ENCODE measurements at places on chromosomes 5 and 9.

GRCh38 chr9:34431667-34432066, 26.7 kb downstream of the FAM219A start:
- DNase-seq = peak; percentile 36

DNA sequence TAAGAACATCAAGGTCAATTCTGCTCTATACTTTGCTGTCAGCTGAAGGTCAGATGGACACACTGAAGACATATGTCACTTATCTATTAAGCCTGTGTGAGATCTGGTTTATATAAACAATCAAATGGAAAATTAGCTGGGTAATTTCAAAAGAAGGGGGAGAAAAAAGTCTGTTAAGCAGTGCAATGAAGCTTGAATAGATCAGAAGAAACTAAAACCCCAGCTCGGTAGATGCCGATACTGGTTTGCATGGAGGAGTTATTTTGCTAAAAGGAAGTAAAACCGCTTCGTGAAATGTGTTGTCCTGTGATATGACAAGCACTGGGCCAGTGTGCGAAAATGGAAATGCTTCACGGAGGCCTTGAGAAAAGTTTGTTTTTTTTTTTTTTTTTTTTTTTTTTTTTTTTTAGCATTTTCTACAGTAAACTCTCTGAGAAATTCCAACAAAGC, 148.8 kb downstream of the MEF2C start:
- peak; percentile 14 for DNase-seq

GRCh38 chr5:148924817-148925216, 98.4 kb downstream of the ADRB2 start:
- no peak for DNase-seq

DNA sequence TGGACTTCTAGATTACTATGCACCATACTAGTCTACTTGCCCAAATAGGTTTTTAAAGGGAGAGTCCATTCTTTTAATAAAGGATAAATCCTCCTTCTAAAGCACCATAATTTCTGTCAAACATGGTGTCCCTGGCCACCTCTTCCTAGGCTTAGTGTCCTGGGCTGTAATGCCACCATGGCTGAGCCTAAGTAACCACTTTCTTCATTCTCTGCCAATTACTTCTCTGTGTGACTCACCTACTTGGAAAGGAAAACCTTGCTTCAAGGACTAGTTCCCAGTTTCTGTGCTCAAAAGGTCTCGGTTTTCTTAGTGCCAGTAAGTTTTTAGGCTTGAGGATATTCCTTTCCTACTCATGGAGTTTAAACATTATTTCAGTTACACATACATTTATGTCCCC, 273.4 kb downstream of the DENND1A start:
- DNase-seq = no peak

DNA sequence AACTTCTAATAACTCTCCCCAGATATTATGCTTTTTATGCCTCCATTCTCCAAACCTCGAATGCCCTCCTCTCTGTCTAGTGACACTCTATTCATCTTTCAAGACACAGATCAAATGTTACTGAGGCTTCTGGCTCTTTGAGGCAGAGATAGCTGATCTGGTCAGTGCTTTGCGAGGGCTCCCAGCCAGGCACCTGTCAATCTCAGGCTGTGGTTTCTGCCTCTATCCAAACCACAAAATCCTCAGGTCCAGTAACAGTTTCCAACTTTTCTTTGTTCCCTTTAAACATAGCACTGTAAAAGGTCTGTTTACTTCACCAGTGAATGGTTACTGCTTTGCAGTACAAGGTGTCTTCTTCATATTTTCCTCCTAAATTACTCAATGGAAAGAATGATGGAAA, 11.5 kb upstream of the STK32A start:
- DNase-seq = no peak

DNA sequence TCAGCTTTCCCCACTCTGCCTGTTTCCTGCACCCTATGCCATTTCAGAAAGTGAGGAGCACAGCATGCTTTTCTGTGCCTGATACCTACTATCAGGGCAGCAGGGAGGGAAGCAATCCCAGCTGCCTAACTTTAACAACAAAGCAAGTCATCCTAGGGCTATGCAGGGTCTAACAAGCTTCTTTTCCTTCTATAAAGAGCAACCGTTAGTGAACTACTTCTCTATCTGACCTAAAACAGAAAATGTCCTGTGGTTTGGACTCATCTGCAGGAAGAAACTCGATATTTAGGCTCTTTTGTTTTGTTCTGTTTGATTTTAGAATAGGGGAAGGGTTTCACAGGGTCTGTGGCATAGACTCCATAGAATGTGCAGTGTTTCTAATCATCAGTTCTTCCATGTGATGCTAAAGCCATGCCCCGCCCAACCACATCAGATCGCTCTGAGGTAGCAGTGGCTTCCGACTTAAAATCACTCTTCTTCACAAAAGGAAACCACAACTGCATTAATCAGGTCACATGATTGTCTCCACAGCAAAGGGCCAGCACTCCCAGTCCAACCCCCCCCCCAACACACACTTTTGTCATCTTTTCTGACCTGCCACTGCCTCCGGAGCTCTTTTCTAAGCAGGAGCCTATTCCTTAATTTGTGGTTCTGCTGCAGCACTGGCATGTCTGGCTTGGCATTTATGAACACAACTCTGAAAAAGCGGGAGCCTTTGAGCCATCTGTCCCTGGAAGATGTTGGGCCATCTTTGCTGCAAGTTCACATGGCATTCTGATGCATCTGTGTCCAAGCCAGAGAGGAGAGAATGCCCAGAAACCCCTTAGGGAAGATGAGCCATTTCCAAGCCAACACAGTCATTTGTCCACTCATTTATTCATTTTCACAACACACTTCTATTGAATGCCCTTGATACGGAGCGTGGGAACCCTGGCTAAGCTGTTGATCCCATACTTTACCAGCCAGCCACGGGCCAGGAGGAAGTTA, 71.6 kb downstream of the CFAP90 start:
- no peak for DNase-seq

GRCh38 chr9:80555782-80556325, 984.1 kb downstream of the TLE4 start:
- no peak for DNase-seq

- DNase-seq = no peak
Observed at GRCh38 chr5:180170106-180170809, 38.8 kb downstream of the RASGEF1C start.

DNA sequence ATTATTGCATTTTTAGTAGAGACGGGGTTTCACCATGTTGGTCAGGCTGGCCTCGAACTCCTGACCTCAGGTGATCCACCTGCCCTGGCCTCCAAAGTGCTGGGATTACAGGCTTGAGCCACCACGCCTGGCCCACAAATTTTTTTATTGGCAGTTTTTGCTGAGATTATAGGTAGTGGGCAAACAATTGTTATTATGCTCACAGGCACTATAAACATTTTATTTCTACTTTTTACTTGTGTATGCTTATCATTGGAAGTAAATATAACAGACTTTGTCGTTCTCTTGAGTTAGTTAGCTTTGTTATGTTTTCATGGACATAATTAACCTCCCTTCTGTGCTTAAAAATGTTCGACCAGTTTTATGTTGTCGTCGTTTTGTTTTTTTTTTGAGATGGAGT, 23.9 kb downstream of the UGCG start:
- DNase-seq = no peak

DNA sequence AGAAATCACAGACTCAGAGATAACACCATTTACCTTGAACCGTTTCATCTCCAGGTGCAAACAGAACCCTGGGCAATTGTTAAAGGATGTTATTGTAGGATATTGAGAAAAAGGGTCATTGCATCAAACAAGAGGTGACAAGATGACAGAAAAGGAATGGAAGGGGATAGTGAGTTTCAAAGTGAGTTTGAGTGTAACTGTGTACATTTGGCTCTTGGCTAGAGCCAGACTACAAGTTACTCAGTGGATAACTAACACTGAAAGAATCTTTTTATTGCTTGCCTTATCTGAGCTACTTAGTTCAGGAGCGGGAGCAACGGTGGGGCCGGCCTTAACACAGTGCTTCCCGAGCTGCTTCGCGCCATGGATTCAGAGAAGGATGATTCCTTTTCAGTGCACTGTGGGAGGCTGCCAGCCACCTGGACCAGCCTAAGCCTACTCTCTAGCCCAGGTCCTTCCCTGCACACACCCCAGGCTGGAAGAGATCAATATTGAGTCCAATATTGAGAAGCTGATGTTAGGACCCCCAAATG, 193.4 kb downstream of the ATPSCKMT start:
- DNase-seq = no peak

DNA sequence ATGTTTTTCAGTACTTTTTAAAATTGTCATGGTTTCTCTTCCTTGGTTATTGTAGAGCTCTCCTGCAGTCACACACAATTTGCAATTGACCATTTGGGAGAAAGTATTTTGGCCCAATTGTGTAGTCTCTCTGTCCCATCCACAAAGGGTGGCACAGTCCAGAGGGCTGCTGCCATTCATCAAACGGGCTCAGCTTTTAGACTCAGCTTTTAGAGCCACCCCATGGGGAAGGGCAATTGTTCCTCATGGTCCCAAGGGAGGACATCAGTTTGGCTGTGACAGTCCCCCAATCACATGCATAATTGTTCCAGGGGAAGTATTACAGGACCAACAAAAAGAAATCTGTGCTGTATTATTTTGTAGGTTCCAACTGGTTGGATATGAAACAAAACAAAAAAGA, 207.6 kb downstream of the ZNF462 start:
- DNase-seq = no peak

DNA sequence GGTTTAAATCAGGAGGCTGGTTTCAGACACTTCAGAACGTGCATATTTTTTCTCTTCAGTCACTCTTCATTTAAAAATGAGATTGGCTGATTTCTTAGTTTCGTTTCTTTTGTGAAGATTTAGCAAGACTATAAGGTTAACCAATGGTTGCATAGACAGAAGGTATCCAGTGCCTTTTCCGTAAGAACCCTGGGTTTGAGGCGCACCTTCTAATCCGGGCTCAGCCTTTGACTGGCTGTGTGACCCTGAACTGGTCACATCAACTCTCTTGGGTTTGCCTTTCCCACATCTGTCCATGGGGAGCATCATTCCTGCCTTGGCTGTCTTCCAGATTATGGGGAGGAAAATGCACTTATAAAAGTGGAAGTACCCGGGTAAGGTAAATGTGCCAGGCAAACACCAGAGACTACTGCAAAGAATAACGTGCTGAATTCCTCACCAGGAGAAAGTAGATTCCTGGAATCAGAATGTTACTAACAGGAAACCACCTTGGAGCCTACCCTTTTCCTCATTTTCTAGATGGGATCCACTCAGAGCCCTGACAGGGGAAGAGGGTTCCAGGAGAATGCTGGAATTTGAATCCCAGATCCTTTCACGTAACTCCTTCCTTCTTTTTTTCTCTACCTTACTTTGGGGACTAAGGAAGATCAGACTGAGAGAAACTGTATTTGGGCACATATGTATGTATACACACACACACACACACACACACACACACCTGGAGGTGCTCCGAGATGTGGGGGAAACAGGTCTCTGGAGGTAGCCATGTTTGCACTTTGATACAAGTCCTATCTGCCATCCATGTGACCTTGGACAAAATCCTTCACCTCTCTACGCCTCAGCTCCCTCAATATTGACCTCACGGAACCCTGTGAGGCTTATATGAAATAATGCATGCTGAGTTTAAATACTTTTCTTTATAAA, 6.8 kb downstream of the HAND1 start:
- DNase-seq = peak; percentile 64

DNA sequence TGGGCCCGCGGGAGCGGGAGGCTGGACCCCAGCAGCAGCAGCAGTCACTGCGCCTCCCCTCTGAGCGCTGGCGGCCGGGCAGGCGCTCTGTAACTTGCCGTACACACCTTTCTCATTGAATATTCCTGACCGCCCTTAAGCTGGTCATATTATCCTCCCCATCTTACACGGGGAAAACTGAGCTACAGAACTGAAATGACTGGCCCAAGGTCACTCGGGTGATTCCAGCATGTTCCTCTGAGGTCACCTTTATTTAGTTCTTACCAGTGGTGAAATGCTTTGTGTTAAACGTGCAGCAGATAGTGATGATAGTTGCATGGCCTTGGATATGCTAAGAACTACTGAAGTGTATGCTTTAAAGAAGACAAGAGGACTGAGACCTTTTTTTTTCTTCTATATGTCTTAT, 607 bp downstream of the UQCRQ start:
- DNase-seq = no peak

DNA sequence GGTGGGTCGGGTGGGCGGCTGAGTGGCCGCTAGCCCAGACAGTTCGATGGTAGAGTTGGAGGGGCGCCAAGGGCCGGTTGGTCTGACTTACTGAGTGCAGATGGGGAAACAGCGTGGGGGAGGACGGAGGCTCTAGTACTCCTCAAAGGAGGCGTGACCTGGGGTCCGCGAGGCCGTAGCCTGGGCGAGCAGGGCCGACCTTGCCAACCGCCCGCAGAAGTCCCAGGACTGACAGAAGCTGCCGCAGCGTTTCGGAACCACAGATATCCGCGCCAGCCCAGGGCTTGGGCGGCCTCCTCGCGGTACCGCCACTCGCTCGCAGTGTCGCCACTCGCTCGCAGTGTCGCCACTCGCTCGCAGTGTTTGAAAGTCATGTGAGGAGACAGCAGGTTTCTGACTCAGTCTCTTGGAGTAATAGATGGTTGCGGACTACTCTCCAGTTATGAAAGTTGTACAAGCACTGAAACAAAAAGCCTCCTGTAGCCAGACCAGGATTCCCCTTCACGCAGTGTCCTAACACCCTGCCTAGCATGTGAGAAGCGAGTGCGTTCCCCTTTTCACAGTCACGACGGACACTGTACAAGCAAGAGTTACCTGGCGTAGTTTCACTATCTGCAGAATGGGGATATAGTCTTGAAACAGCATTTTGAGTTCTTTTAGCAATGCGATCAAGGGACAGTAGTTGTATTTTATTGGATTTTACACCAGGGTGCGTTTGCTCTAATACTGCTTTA, 674 bp downstream of the TMEM38B start:
- DNase-seq = peak; percentile 81

GRCh38 chr5:16679863-16680262, 63.1 kb upstream of the RETREG1 start:
- DNase-seq = no peak

- peak; percentile 19 for DNase-seq
Observed at GRCh38 chr5:77867914-77868313, 91.8 kb upstream of the TBCA start.

DNA sequence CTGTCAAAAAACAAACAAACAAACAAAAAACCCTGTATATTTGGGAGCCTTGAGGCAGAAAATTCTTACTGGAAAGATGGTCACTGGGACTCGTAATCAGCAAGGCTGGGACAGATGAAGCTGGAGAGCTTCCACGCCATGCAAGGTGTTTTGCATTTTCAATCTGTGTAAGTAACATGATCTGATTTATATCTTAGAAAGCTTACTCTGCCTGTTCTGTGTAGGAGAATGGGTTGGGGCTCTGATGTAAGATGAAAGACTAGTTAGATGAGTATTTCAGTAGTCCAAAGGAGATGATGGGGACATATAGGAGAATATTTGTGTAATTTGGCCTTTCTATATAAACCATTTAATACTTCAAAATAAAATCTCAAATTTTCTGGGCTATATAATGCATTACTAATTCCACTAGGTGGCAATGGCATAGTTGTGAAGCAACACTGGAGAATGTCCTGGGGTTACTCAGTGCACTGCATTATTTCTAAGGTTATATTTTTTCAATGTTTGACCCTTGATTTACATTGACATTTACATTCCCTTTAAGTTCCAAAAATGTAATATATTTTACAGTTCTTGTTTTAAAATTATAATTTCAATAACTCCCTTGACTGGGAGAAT, 21.9 kb upstream of the FSD1L start:
- DNase-seq = peak; percentile 52
